ENCODE measurements at places on chromosomes 1 and 21.

- DNase-seq = no peak
Measured at GRCh38 chr1:29256979-29257804, 20.9 kb downstream of the PTPRU start.

DNA sequence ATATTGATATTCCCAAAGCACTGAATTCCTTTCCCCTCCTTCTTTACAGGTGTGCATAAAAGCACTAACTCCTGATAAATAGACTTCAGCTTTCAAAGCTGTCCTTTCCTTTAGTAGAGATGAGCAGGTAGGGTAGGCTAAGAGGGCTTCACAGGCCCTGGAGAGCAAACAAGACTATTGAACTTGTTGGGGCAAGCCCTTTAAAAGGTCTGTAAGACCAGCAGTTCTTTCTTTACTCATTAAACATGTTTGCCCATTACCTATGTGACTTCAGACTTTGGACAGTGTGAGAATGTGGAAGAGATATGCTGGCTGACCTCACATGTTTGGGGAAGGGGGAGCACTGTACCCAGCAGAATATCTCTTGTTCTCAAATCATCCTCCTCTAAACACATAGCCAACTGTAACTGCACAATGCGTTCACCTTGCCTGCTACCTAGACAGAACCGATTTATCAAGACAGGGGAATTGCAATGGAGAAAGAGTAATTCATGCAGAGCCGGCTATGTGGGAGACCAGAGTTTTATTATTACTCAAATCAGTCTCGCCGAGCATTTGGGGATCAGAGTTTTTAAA, 27.1 kb upstream of the HAO2 start:
- no peak for DNase-seq

- no peak for DNase-seq
Measured at GRCh38 chr21:21715266-21715969, 717.2 kb downstream of the NCAM2 start.

DNA sequence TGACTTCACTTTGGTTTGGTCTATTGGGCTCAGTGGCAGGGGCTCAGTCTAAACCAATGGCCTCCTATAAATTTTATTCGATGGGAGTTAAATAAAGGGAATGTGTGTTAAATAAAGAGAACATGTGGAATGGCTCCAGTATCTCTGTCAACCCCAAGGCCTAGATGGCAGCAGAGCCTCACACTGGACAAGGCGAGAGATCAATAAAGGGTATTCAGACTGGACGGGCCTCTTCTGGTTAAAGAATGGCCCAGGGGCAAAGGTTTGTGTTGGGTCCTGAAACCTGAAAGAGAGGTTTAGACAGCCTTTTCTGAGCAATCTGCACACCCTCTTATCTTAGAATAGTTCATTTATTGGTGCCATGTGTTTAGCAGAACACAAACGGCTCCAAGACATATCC, 34.7 kb downstream of the SH3BP5L start:
- no peak for DNase-seq

DNA sequence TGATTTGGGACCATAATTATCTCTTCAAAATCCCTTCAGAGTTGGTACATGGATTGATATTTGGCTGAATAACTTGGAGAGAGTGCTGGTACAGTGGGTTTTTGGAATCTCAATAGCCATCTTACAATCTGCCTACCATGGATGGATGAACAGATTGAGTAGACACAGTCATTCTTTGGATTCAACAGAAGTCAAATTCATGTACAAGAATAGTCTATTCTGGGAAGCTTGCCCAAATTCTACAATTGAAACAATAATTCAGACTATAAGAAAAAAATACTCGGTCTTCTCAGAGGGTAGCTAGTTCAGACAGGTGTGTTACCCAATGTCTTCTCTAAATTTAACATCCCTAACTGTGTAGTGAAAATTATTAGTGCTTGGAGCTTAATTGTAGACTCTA, 574.0 kb downstream of the LRRIQ3 start:
- DNase-seq = no peak

- no peak for DNase-seq
Measured at GRCh38 chr1:100322436-100323211, 29.7 kb upstream of the CDC14A start.

Measured in stimulated activated CD8-positive, alpha-beta memory T cell treated with anti-CD3 and anti-CD28 coated beads, Interleukin-7, amount 100 ng/mL, for 24 hours (primary cell).